ENCODE measurements at places on chromosomes 6 and 20. TPM values are rescaled to one million over a fixed set of nuclear protein-coding genes. Genes with fewer than 3 reads are reported as not detected.

DNA sequence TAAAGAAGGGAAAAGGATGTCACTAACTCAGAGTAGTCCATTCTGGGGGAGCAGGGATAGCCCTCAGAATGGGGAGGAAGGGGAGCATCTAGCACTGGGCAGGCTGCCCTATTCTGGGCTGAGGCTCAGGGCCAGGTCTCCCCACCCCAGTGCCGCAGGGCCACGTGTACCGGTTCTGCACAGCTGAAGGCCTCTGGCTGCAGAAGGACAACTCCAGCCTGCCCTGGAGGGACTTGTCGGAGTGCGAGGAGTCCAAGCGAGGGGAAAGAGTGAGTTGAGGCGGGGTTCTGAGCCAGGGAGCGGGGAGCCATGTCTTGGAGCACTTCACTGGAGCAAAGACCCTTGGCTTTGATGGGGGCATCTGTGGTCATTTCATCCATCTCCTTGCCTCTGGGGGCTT is 17.0 kb downstream of the GLP1R start:
- no peak for DNase-seq

The PRSS16 gene
- total RNA-seq: not detected

DNA sequence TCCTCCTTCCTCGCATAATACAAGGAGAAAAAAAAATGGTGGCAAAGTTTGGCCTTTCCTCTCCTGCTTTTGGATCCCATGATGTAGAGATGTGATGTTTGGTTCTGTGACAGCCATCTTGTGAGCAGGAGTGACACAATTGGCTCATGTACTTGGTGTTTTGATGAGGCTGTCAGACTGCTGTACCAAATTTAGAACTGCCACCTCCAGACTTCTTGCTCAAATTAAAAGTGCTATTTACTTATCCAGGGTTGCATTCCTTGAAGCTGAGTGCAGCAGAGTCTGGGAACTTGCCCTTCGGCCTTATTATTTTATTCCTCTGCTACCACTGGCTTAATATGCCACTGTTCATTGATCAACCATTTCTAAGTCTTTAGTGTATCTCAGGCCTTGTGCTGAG is 21.9 kb downstream of the BCAS1 start:
- DNase-seq: no peak

DNA sequence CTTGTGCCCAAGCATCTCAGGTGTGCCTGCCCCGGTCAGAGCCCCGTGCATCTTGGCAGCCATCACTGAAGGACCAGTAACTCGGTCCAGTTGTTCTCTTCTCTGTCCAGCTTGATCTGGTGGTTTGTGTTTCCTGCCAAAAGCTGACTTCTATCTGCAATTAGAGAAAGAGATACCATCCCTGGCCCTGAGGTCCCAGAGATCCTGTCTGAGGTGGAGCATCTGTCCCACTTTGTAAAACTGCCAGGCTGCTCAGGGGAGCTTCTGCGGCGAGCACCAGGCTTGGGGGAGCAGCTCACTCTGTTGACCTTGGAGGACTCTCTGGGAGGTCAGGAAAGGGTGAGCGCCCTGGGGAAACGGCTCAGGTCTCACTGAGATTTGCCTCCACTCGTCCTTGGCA is 35.1 kb downstream of the MYT1 start:
- no peak for DNase-seq

The MTO1 gene
- 39.8 TPM for total RNA-seq

The PRND gene
- not detected for total RNA-seq

The GJA10 gene
- not detected for total RNA-seq

The SCGN gene
- total RNA-seq: not detected

DNA sequence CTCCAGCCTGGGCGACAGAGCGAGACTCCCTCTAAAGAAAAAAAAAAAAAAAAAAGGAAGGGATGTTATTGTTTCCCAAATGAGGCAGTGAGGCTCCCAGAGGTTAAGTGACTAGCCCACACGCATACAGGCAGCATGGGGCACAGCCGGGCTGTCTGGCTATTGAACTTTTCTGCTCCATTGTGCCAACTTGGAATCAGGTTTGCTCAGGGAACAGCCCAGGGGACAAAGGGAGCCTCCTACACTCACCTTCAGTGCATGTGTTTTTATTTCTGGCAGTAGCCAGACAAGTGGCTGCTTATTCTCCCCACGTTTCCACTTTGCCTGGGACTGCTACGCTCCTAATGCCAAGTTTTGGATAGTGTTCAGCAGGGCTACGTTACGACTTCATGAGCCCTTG is 10.7 kb downstream of the ETV7 start:
- DNase-seq: no peak

DNA sequence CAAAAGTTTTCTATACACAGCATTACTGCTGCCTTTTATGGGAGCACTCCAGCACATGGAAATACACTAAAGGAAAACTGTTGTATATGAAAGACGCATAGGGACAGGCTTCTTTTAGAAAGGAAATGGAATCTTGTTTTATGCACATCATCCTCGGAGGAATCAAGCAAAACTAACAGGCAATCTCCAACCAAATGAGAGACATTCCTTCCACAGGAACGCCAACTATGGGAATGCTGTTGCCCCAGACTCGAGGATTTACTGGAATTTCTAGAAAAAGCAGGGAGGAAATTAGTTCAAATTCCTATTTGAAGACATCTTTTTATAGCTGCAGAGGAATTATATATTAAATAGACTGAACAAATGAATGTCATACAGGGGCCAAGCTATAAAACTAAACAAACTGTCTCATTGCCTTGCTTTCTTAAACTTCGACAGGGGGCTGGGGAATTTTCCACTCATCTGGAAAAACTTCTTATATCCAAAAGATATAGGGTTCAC is 52.2 kb downstream of the LYRM4 start:
- peak; percentile 50 for DNase-seq

GRCh38 chr20:38203337-38203980 is 38.4 kb upstream of the TGM2 start:
- DNase-seq: no peak

- DNase-seq: no peak
Measured at GRCh38 chr20:13251904-13252297, 30.8 kb downstream of the ISM1 start.

- no peak for DNase-seq
Measured at GRCh38 chr6:20415712-20416454, 14.2 kb downstream of the E2F3 start.

DNA sequence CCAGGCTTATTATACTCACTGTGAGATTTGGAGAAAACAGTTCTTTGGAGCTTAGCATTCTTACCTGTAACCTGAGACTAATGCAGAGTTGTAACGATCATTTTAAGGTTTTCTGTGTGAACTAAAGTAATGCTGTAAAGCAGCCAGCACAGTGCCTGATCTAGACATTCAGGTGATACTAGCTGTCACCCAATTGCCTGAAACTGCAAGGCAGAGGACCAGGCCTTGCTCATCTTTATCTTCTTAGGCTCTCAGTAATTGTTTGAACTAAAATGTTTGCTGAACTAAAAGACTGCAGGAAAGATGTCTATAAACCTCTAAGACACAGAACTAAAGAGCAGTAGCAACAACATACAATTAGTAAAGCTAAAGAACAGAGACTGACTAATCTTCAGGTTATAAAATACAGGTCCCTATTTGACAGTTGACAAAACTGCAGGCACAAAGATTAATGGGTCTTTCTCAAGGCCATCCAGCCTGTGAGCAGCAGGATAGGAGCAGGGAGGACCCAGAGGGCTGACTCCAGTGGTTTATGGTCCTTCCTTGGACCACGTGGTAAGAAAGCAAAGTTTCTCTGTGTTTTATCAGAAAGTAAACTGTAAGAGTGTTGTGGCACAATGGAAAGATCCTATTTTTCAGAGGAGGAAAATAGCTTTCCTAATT is 31.4 kb downstream of the SMLR1 start:
- no peak for DNase-seq

DNA sequence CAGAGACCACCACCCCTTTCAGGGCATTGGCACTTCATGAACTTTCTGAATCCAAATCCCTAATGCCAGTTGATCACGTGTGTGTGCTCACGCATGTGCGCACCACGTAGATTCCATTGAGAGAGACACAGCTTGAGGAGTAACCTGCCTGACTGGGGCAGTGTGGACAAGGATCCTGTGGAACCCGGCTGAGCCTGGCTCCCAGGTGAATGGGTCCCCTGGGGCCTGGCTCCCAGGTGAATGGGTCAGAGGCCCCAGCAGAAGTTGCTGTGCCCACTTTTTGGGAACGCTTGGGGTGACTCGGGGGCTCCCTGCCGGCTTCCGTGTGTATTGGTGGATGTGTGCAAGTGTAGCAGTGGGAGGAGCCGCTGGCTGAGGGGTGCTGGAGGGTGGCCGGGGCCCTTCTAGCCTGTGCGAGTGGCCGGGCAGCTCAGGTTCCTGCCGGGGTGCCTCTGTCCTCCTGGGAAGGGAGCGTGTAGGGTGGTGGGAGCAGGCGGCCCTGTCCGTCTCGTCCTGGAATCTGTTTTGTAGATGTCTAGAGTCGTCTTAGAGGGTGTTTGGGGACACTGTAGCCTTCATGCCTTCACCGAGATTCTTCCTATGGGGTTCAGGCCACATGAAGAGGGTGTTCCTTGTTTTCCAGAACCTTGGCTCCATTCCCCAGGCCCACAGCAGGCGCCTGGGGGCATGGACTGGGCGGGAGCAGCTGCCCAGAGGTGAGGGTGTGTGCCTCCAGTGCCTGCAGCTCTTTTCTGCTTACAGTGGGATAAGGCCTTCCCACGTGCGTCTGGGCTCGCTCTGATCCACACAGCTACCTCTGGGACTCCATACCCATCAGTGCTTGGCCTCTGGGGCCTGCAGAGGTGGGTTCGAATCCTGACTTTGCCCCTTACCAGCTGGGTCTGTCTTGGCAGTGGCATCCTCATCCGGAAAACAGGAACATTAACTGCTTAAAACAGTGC is 3.2 kb downstream of the RBM38 start:
- no peak for DNase-seq

The TEAD3 gene
- total RNA-seq: 5.0 TPM

GRCh38 chr6:43712579-43712978 is 25.0 kb upstream of the MRPS18A start:
- DNase-seq: no peak

GRCh38 chr6:85506441-85507093 is 56.7 kb downstream of the NT5E start:
- DNase-seq: no peak
